Sigmoid colon (tissue), 7 donors: ENCODE measurements at places on chromosomes 7 and 10. TPM values are rescaled to one million over a fixed set of nuclear protein-coding genes. Genes with fewer than 3 reads are reported as not detected.

The ERV3-1 gene
- total RNA-seq = 12.8 TPM

The UNCX gene
- total RNA-seq = not detected

The ANKRD2 gene
- total RNA-seq = not detected

The EBLN1 gene
- not detected for total RNA-seq

The HGF gene
- 5.6 TPM for total RNA-seq

The MSMB gene
- not detected for total RNA-seq

The MKI67 gene
- 2.0 TPM for total RNA-seq

GRCh38 chr10:16408379-16408778, 28.4 kb upstream of the PTER start:
- DNase-seq = no peak

DNA sequence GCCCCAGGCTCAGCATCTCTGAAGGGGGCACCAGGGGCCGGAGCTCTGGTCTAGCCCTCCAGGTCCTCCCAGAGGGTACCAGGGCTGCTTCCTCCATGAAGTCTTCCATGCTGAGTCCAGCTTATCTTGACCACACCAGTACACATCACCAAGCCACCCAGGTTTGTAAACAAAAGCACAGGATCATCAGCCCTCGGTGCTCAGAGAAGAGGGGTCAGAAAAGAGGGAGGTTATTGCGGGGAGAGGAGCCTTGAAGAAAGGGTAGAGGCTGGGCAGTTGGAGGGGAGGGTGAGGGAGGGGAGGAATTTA, 23.9 kb downstream of the AQP1 start:
- peak; percentile 52 for DNase-seq

GRCh38 chr10:48880016-48880705, 59.5 kb downstream of the LRRC18 start:
- no peak for DNase-seq

GRCh38 chr10:121087129-121087528, 236.0 kb downstream of the WDR11 start:
- no peak for DNase-seq

GRCh38 chr10:133455196-133455595, 1.5 kb downstream of the SCART1 start:
- no peak for DNase-seq

GRCh38 chr10:126171555-126171954, 216.7 kb downstream of the ADAM12 start:
- DNase-seq = no peak

DNA sequence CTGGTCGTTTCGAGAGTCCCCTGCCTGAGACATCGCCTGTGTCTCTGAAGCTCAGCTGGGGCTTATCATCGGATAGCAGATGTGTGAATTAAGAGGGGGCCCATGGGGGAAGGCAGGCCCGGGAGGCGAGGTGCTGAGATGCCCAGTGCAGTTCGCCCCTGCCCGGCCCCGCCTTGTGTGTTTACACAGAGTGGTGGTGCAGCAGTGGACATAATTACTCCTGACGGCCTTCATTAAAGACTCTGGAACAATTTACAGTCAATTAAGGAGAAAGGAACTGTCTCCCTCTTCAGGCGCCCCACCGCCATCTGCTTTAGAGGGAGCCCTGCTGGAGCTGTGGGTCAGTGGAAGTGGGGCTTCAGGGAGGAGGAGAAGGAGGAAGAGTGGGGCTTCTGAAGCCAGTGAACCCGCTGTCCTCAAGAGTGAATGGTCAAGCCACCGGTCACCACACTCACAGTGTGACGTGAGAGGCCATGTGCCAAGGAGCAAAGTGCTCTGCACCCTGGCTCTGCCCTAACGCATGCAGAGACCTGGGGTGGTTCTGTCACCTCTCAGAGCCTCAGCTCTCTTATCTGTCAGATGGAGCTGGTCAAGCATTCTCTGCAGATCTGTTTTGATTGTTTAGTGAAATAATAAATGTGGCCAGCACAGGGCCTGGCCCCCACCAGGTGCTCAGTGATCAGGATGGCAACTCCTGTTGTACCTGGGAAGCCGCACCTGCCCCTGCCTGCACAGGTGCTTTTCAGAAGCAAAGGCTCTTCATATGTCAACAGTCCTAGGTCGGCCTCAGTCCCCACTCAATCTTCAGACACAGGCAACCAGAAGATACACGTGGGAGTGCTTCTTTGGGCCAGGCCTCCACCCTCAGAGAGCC, 65.6 kb downstream of the CDH23 start:
- no peak for DNase-seq

GRCh38 chr10:35268323-35268722, 68.0 kb upstream of the CCNY start:
- DNase-seq = no peak

GRCh38 chr7:112790586-112791003, 402 bp upstream of the TMEM168 start:
- DNase-seq = no peak

DNA sequence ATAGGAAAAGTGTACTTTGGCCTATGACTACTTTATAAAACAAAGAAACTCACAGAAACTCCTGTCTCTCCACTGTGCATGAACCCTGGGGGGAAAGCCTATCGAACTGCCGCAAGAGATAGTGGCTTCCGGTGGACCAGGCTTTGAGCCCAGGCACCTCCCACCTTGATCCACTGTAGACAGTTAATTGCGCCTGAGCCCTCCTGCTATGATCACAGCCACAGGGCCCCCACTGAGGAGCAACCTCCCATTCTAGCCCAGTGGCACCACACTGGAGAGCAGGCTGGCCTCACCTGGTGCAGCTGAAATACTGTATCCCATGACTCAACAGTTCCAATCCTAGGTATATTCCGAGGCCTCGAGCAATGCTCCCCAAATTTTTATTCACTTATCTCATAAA, 98.8 kb downstream of the COBL start:
- no peak for DNase-seq

GRCh38 chr7:92831716-92832533, 4.4 kb downstream of the CDK6 start:
- no peak for DNase-seq

- DNase-seq = no peak
Observed at GRCh38 chr10:62082729-62083411, 181.4 kb downstream of the ARID5B start.

- no peak for DNase-seq
Observed at GRCh38 chr7:117673839-117674238, 194.0 kb downstream of the CFTR start.
